ENCODE measurements at places on chromosomes 5 and 9.

DNA sequence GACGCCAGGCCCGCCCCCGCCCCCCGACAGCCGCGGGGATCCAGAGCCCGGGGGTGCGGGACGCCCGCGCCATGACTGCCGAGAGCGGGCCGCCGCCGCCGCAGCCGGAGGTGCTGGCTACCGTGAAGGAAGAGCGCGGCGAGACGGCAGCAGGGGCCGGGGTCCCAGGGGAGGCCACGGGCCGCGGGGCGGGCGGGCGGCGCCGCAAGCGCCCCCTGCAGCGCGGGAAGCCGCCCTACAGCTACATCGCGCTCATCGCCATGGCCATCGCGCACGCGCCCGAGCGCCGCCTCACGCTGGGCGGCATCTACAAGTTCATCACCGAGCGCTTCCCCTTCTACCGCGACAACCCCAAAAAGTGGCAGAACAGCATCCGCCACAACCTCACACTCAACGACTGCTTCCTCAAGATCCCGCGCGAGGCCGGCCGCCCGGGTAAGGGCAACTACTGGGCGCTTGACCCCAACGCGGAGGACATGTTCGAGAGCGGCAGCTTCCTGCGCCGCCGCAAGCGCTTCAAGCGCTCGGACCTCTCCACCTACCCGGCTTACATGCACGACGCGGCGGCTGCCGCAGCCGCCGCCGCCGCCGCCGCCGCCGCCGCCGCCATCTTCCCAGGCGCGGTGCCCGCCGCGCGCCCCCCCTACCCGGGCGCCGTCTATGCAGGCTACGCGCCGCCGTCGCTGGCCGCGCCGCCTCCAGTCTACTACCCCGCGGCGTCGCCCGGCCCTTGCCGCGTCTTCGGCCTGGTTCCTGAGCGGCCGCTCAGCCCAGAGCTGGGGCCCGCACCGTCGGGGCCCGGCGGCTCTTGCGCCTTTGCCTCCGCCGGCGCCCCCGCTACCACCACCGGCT is 1.0 kb downstream of the FOXE1 start:
- DNase-seq = peak; percentile 58

- no peak for DNase-seq
Observed at GRCh38 chr5:159786201-159786600, 130.1 kb upstream of the ADRA1B start.

DNA sequence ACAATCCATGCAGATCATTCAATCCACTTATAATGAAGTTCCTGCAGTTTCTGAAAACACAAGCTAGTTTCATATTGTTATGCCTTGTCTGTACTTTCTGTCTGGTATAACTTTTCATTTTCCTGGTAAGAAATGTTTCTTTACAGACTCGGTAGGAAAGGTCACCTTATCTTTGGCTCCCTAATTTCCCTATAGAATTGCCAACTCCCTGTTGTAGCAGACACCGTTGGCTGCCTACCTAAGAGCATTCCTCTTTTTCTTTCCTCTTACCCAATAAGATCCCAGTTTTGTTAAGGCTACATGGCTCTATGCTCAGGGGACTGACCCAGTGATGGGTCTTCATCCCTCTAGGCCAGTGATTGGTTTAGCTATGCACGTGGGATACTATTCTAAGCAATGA is 6.2 kb upstream of the ARHGEF37 start:
- no peak for DNase-seq

- DNase-seq = no peak
Observed at GRCh38 chr5:133053448-133053847, 1.6 kb downstream of the HSPA4 start.

- DNase-seq = no peak
Observed at GRCh38 chr5:124996023-124996763, 249.8 kb upstream of the ZNF608 start.

DNA sequence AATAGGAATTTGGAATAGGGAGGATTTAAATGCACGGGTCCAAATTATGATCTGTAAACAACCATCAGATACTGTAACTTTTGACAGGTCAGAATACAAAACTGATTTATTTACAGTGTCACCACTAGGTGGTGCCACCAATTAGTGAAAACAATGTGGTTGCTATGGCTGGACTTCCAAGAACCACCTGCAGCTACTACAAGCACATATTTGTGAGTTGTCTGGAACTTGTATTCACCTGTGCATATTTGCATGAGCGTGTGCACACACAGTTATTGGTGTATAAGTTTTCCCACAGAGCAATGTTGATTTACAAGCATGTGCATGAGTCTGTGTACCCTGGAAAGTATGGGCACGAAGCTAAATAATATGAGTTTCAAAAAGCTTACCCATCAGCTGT is 3.0 kb upstream of the HRCT1 start:
- DNase-seq = peak; percentile 71

- no peak for DNase-seq
Observed at GRCh38 chr5:179876610-179876952, 18.0 kb upstream of the MRNIP start.
